Cardiac fibroblast (primary cell): ENCODE measurements at places on chromosomes 7 and 10.

GRCh38 chr7:106462914-106463482 lies 178.2 kb upstream of the NAMPT start:
- no peak for DNase-seq

GRCh38 chr10:48187713-48188485 lies 86.6 kb downstream of the FRMPD2 start:
- no peak for DNase-seq

DNA sequence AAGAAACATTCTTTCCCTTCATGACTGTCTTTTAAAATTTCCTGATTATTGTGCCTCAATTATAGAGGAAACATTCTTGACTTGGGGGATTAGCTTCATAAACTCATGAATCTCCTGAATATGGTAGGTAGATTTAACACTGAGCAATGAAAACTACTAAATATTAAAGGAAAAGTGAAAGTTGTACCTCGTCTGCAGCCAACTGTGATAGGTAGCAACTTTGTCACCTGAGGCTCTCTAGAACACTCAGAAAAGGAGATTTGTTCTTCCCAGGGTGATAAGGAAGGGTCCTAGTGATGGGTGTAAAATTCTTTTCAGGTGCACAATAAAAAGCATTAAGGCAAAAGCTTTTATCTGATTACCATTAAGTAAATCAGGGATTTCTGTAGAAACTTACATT lies 78.1 kb downstream of the AHR start:
- DNase-seq, result no peak

GRCh38 chr10:47374611-47375536 lies 9.2 kb downstream of the ZNF488 start:
- peak; percentile 65 for DNase-seq

- no peak for DNase-seq
These were observed 34.3 kb downstream of the SLC25A13 start for GRCh38 chr7:96287559-96287958.
